ENCODE measurements at places on chromosomes 12 and 14. TPM values are rescaled to one million over a fixed set of nuclear protein-coding genes. Genes with fewer than 3 reads are reported as not detected.

JDP2 gene
- total RNA-seq = 47.9 TPM

DAO gene
- total RNA-seq = not detected

RNF212B gene
- total RNA-seq = not detected

CFL2 gene
- total RNA-seq = 99.2 TPM

ARHGEF25 gene
- 22.4 TPM for total RNA-seq

OVCH1 gene
- not detected for total RNA-seq

TMCC3 gene
- total RNA-seq = under 0.01 TPM

RFX4 gene
- total RNA-seq = not detected

SLC38A1 gene
- 504 TPM for total RNA-seq

SYT1 gene
- total RNA-seq = 0.54 TPM

ACOT4 gene
- 3.9 TPM for total RNA-seq

Data from placental epithelial cell (primary cell).